ENCODE measurements at places on chromosomes 6 and 20. TPM values are rescaled to one million over a fixed set of nuclear protein-coding genes. Genes with fewer than 3 reads are reported as not detected.

Gene SLPI
- total RNA-seq = 0.69 TPM

Gene DDO
- total RNA-seq = 4.3 TPM

Gene BPIFB2
- total RNA-seq = not detected

Gene OR10C1
- not detected for total RNA-seq

Gene POPDC3
- total RNA-seq = 0.33 TPM
